IMR-90 (cell line): ENCODE measurements at places on chromosomes 3 and 15. TPM values are rescaled to one million over a fixed set of nuclear protein-coding genes. Genes with fewer than 3 reads are reported as not detected.

DNA sequence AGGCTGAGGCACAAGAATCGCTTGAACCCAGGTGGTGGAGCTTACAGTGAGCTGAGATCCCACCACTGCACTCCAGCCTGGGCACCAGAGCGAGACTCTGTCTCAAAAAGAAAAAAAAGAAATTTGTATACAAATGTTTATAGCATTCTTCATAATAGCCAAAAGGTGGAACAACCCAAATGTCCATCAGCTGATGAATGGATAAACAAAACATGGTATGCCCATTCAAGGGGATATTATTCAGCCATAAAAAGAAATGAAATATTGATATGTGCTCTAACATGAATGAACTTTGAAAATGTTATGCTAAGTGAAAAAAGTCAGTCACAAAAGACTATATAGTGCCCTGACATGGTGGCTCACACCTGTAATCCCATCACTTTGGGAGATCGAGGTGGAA is 11.4 kb downstream of the LHFPL4 start:
- H3K4me3 ChIP-seq: no peak overlapping the region
- H3K36me3 ChIP-seq: no peaks in the 10 kb centered on the region
- H3K27ac ChIP-seq: no peak overlapping the region
- DNase-seq: no peak

DNA sequence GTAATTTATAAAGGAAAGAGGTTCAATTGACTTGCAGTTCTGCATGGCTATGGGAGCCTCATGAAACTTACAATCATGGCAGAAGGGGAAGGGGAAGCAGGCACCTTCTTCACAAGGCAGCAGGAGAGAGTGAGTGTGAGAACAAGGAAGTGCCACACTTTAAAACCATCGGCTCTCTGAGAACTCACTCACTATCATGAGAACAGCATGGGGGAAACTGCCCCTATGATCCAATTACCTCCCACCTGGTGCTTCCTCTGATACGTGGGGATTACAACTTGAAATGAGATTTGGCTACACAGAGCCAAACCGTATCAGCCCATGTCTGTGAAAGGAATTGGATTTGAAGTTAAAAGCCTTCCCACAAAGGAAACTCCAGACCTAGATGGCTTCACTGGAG is 39.1 kb downstream of the TKT start:
- H3K36me3 ChIP-seq: no peaks in the 10 kb centered on the region
- H3K27ac ChIP-seq: no peak overlapping the region
- no peaks in the 10 kb centered on the region for H3K4me1 ChIP-seq
- no peak overlapping the region for H3K4me3 ChIP-seq
- no peaks in the 10 kb centered on the region for H3K27me3 ChIP-seq

GRCh38 chr15:89936051-89936785 is 23.5 kb upstream of the ARPIN start:
- H3K27ac ChIP-seq: no peak overlapping the region
- H3K4me3 ChIP-seq: no peak overlapping the region
- peaks cover 21% of the 10 kb centered on the region for H3K27me3 ChIP-seq
- no peaks in the 10 kb centered on the region for H3K4me1 ChIP-seq
- no peak for DNase-seq
- H3K36me3 ChIP-seq: no peaks in the 10 kb centered on the region

GRCh38 chr3:79103307-79103706 is 664.5 kb downstream of the ROBO1 start:
- DNase-seq: no peak
- no peaks in the 10 kb centered on the region for H3K4me1 ChIP-seq
- no peak overlapping the region for H3K27ac ChIP-seq
- H3K4me3 ChIP-seq: no peak overlapping the region

Gene SLC28A2
- polyA plus RNA-seq: not detected in 2 replicates

GRCh38 chr3:117130222-117130621 is 420.6 kb downstream of the TUSC7 start:
- H3K4me3 ChIP-seq: no peak overlapping the region
- peaks cover 5% of the 10 kb centered on the region; the same call in 1 of the 2 replicates for H3K4me1 ChIP-seq
- no peak overlapping the region for H3K27ac ChIP-seq
- H3K27me3 ChIP-seq: no peaks in the 10 kb centered on the region
- no peaks in the 10 kb centered on the region for H3K36me3 ChIP-seq

GRCh38 chr3:153495422-153495821 is 333.4 kb downstream of the RAP2B start:
- H3K36me3 ChIP-seq: no peaks in the 10 kb centered on the region
- no peak for DNase-seq
- no peak overlapping the region for H3K4me3 ChIP-seq
- no peaks in the 10 kb centered on the region for H3K4me1 ChIP-seq
- no peak overlapping the region for H3K27ac ChIP-seq

DNA sequence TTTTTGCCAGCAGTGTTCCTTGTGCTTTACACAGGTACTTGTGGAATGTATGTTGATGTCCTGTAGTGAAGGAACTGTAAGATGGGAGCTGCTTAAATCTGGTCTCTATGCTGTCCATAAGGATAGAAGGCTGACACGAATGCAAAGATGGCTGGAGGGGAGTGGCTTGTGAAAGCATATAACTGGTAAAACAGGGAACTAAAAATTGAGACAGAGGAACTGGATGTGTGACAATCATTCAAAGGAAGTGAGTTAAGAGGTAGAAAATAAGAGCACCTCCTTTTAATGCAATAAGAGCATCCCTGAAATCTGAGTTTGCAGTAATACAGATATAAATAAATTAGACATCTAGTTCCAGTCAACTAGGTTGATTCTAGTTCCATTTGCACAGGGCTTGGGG is 35.2 kb downstream of the RNF13 start:
- H3K27ac ChIP-seq: no peak overlapping the region
- no peak for DNase-seq
- H3K27me3 ChIP-seq: no peaks in the 10 kb centered on the region
- H3K4me1 ChIP-seq: no peaks in the 10 kb centered on the region
- H3K36me3 ChIP-seq: 0 out of 2 replicates have a peak, but pooled peaks cover 1% of the 10 kb centered on the region

DNA sequence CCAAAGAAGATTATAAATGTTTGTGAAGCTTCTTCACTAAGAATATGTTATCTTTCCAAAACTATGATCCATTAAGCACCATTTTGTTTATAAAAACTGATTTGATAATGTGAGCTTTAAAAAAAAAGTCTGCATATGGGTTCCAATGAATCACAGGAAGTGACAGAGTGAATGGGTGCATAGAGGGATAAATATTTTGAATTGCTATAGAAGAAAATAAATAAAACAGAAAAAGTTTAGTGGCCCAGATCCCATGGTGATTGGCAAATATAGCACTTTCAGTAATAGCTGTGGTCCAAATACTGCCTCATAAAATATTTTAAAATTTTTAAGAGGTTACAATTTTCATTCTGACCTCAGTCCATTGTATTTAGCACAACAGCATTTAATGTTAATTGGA is 19.2 kb downstream of the CPA3 start:
- peaks cover 1% of the 10 kb centered on the region; the same call in 1 of the 2 replicates for H3K4me1 ChIP-seq
- H3K4me3 ChIP-seq: no peak overlapping the region
- DNase-seq: peak; percentile 43
- no peak overlapping the region for H3K27ac ChIP-seq

Gene DZIP1L
- polyA plus RNA-seq: 10.8 and 12.9 TPM in 2 replicates

Gene SLC6A20
- not detected in 2 replicates for polyA plus RNA-seq

- H3K4me3 ChIP-seq: no peak overlapping the region
- no peak for DNase-seq
- peaks cover 4% of the 10 kb centered on the region for H3K4me1 ChIP-seq
- no peaks in the 10 kb centered on the region for H3K27me3 ChIP-seq
- no peaks in the 10 kb centered on the region for H3K36me3 ChIP-seq
- no peak overlapping the region for H3K27ac ChIP-seq
These were observed 60.8 kb downstream of the VGLL3 start for GRCh38 chr3:86930181-86930580.

GRCh38 chr3:51706021-51706485 is 815 bp upstream of the GRM2 start:
- peaks cover 4% of the 10 kb centered on the region; the same call in 1 of the 2 replicates for H3K36me3 ChIP-seq
- no peak for DNase-seq
- H3K4me1 ChIP-seq: no peaks in the 10 kb centered on the region
- peaks cover 15% of the 10 kb centered on the region; the same call in 1 of the 2 replicates for H3K27me3 ChIP-seq

DNA sequence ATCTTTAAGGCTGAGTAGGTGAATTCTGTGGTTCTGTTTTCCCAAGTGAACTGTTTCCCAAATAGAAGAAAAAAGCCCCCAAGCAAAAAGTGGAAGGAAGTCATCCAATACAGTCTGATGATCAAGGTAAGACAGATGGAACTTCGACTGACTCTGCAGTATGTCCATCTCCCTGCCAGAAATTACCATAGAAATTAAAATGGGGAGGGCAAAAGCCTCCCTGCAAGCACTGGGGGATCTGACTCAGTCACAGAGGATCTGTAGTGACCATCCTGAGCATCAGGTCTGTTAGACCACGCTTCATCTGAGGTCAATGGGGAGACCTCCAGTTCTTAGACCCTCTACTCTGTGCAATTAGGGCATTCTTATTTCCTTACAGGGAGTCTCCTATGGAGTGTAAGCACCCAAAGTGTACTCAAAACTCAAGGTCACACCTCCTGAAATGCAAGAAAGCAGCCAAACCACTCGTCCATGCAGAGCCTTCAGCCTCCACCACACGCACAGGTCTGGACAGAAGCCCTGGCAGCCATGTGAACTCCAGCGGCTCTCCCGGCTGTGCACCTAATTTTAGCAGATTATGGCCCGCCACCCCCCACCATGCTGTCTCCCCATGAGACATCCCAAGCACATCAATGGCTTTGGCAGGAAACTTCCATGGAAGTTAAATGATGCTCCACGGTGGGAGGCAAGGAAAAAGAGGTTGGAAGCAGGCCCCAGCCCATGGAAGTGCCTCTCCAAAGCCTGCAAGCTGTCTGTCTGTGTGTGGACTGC is 348.7 kb downstream of the NTRK3 start:
- no peaks in the 10 kb centered on the region for H3K4me1 ChIP-seq
- DNase-seq: no peak
- H3K4me3 ChIP-seq: no peak overlapping the region
- no peak overlapping the region for H3K27ac ChIP-seq

DNA sequence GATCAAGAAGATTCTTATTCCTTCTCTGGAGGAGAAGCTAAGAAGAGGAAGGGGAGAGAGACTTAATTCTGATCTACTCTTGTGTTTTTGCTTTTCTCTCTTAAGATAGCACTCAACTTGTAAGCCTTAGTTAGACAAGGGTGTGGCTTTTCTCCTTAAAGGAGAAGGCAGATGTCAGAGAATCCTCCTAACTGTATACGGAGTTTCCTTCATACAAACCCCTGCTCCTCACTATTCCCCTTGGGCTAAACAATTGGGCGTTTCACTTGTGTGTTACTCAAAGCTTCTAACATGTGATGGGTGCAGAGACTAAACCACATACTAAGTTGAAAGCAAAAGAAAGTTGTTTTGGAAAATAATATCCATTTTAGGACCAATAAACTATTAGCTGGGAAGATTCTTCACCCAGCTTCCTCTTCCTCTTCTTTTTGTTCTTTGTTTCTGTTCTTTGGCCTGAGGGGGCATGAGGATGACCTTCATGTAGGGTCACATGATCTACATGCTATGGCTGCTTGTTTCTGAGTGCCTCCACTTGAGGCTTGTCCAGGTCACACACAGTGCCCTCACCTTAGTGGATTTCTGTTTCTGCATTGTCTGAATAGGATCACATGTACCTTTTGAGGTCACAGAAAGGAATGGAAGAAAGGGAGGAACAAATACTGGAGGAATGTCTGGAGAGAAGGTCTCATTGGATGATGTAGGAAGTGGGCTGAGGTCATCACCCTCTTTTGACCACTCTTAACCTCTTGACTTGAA is 14.6 kb downstream of the SPINK8 start:
- no peak for DNase-seq
- no peak overlapping the region for H3K4me3 ChIP-seq

Gene HESX1
- polyA plus RNA-seq: 0.65 and 0.82 TPM in 2 replicates

DNA sequence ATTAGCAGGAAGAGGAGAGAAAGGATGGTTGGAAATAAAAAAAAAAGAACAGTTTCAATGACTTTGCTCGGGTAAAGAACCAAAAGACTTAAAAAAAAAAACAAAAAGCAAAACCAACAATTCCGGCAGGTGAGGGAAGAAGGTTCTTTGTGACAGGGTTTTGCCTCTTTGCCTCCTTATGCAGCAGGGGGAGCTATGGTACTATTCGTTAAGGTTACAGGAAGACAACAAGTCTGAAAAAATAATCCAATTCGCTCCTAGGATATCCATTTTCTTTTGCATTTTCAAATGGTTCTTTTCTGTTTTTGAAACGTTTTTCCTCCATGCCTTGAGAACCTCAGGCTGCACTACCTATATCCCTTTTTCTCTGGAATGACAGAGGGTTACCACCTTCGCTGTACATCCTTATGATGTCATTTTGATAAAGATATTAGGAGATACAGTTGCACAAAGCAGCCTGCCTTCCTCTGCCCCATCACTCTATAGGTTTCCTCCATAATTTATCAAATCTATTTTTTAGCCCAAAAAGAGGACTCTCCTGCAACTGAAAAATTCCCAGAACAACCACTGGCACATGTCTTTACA is 55.0 kb downstream of the CFAP20DC start:
- peaks cover 16% of the 10 kb centered on the region for H3K4me1 ChIP-seq
- H3K4me3 ChIP-seq: no peak overlapping the region
- no peaks in the 10 kb centered on the region for H3K27me3 ChIP-seq
- no peak overlapping the region for H3K27ac ChIP-seq
- no peaks in the 10 kb centered on the region for H3K36me3 ChIP-seq
- peak; percentile 79 for DNase-seq

Gene CPLX3
- polyA plus RNA-seq: not detected in 2 replicates

DNA sequence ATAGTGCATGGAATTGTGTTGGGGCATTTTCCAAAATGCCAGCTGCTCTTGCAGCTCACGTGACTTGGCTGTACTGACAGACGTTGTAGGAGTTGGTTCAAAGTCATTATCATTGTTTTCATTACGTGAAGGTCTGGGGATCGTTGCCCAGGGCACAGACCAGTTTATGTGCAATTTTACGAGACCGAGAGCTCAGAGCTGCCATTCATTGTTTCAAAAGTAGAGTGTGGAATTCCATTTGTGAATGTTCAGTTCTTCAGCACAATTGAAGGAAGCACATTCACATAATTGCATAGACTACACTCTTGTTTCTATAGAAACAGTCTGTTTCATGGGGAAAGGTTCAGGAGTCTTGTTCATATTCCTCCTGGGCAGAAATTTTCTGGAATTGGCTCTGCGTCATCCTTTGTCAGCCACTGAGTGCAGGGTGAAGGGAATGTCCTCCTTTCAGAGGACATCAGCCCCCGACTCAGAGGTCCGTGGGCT is 54.5 kb downstream of the GABRG3 start:
- H3K4me1 ChIP-seq: no peaks in the 10 kb centered on the region
- no peak overlapping the region for H3K27ac ChIP-seq
- H3K36me3 ChIP-seq: no peaks in the 10 kb centered on the region
- no peak for DNase-seq

DNA sequence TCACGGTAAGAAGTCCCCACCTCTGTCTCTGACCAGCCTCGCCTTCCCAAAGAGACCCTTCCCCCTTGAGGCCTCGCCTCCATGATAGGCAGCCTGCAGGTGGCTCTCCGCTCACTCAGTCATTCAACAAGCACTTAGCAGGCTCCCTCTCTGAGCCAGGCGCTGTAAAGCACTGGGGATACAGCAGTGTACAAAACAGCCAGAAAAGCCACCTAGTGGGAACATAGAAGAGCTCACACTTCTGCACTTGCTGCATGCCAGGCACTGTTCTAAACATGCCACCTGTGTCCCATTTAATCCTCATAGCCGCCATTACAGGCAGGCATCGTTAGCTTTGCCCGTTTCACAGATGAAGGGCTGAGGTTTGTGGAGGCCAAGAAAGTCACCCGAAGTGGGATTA is 56.0 kb downstream of the SEMA3G start:
- H3K27me3 ChIP-seq: no peaks in the 10 kb centered on the region; the same call in 1 of the 2 replicates
- no peak overlapping the region for H3K27ac ChIP-seq
- DNase-seq: no peak
- H3K36me3 ChIP-seq: peaks cover 1% of the 10 kb centered on the region; the same call in 1 of the 2 replicates
- no peak overlapping the region for H3K4me3 ChIP-seq

GRCh38 chr3:67557848-67558355 is 96.5 kb downstream of the SUCLG2 start:
- no peak overlapping the region for H3K4me3 ChIP-seq
- no peak for DNase-seq
- peaks cover 2% of the 10 kb centered on the region; the same call in 1 of the 2 replicates for H3K4me1 ChIP-seq

Gene ST6GAL1
- polyA plus RNA-seq: 2.5 and 2.9 TPM in 2 replicates

Gene PLAAT1
- polyA plus RNA-seq: 0.68 and 0.73 TPM in 2 replicates
